ENCODE measurements at places on chromosomes 3 and 15. TPM values are rescaled to one million over a fixed set of nuclear protein-coding genes. Genes with fewer than 3 reads are reported as not detected.

GRCh38 chr15:91584895-91585294 is 268.6 kb upstream of the SLCO3A1 start:
- DNase-seq: no peak

DNA sequence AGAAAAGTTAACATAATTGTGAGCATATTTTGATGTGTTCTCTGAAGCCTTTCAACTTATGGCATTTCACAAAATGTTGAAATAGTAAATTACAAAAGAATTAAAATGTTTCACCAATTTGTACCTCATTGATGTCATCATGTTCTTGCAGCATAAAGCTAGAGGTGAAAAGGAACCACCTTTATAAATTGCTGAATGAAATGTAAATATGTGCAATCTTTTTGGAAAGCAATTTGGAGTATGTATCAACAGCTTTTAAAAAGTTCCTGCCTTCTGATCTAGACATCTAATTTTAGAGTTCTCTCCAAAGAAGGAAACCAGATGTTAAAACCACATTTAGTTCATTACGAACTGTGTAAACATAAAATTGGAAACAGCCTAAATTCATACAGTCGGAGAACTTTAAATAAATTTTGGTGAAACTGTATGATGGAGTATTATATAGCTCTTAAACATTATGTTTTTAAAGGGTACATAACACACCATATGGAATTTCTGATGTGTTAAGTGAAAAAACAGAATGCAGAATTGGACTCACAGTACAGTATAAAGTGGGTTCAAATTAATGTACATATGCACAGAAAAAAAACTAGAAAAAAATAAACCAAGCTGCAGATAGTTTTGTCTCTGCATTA is 311.2 kb upstream of the NAALADL2 start:
- DNase-seq: no peak

GRCh38 chr3:37546876-37547275 is 314.8 kb upstream of the CTDSPL start:
- DNase-seq: no peak

- DNase-seq: no peak
Measured at GRCh38 chr3:189534531-189534930, 96.7 kb upstream of the TP63 start.

GRCh38 chr3:49266410-49267095 is 10.5 kb downstream of the C3orf62 start:
- no peak for DNase-seq

GRCh38 chr3:161890147-161890625 is 393.6 kb downstream of the OTOL1 start:
- peak; percentile 73 for DNase-seq

DNA sequence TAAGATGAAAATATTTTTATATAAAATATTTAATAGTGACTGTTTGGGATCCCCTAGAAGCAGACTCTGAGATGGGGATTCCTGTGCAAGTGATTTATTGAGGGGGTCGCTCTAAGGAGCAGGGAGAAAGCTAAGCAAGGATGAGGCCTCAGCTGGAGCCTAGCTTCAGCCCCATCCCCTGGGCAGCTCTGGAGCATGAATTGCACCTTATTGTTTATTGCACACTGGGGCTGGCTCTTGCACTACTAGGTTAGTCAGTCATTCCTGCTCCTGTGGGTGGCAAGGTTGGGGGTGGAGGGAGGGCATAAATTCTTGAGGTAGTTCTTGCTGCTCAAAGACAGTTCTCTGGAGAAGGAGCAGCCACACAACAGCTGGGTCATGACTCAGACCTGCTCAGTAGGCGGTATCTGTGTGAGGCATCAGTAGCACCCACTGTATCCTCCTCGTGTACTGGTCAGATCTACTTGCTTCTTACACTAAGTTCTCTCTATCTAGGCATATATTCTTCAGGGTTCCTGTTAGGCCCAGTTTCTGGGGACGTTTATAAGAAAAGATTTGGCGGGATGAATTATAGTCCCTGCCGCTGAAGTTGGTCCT is 27.2 kb upstream of the TNFSF10 start:
- DNase-seq: no peak

C3orf85 gene
- not detected for total RNA-seq

LTK gene
- total RNA-seq: 1.1 TPM

PLAAT1 gene
- total RNA-seq: 0.98 TPM

GOLGA8J gene
- total RNA-seq: 0.89 TPM

TMEM115 gene
- total RNA-seq: 29.6 TPM

LDHAL6B gene
- not detected for total RNA-seq

RASL12 gene
- total RNA-seq: 23.0 TPM

Data from sciatic nerve (tissue), 2 donors.